ENCODE measurements at places on chromosomes 5 and 9.

DNA sequence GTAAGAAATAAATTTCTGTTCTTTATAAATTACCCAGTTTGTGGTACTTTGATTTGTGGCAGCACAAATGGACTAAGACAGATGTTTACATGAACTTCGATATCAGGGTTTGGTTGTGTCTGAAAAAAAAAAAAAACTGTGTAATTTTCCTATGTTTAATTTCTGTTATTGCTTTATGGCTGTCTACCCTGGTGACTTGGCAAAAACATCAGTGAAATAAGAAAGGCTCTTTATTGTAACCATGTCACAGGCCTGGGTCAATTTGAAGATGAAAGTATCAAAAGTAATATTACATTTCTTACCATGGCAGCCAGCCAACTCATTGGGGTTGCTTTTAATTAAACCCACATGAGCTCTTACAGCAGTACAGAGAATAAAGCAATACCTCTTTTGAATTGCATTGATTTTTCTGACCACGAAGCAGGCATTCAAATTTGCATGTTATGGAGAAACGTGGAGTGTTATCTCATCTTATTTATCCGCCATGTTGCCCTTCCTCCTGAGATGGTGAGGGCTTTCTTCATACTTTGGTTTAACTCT lies 20.6 kb upstream of the SV2C start:
- no peak for DNase-seq

DNA sequence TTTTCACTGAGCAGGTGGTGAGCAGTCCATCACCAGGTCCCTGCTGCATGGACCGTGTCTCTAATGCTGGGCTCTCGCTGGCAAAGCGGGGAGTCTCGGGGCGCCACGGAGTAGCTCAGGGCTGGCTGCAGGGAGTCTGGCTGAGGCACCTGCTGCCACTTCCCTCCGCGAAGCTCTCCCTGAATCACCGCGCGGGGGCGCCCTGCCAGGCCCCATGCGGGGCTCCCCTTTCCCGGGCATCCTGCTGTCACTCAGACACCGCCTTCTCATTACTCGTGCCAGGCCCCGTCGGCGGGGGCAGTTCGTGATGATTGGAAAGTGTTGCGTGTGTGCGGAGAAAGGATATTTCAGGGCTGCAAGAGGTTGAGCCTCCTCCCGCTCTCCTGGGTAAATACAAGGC lies 335.8 kb downstream of the IRX2 start:
- DNase-seq = peak; percentile 7

- no peak for DNase-seq
Measured at GRCh38 chr9:109517901-109518377, 19.8 kb upstream of the PTPN3 start.

GRCh38 chr5:89929173-89929572 lies 480.4 kb downstream of the CETN3 start:
- no peak for DNase-seq

DNA sequence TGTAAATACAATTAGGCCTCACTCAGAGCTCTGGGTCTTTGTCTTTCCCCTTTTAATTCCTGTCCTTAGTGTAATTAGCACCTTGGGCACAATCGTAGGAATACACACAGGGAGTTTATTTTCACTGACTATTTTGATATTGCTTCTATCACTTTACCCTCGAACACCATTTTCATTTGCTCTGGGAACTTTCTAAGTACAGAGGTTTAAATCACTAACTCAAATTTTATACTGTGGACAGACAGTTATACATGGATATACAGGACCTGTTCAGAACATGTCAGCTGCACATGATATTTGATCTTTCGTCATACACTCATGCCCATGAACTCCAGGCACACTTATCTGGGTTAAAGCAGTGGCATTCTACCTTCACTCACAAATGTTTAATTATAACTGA lies 217.8 kb upstream of the TMEM161B start:
- DNase-seq = no peak

DNA sequence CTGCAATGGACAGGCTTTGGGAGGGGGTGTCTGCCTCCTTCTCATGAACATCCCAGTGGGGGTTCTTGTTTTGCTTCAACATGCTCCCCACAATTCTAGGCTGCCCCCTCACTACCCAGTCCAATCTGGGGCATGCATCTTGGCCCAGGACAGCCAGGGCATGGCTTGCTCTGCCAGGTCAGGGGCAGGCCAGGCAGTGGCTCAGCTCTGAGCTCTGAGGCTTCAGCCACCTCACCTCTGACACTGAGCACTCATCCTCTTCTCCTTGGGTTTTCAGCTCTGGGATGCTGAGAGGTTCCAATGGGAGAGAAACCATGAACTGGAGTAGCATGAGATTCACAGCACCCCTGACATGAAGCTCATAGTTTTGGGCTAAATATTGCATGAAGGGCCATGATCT lies 11.8 kb downstream of the SLC25A48 start:
- DNase-seq = no peak

GRCh38 chr5:65674749-65675148 lies 47.2 kb downstream of the SGTB start:
- DNase-seq = no peak

GRCh38 chr5:78586251-78586650 lies 62.3 kb downstream of the LHFPL2 start:
- peak; percentile 90 for DNase-seq

DNA sequence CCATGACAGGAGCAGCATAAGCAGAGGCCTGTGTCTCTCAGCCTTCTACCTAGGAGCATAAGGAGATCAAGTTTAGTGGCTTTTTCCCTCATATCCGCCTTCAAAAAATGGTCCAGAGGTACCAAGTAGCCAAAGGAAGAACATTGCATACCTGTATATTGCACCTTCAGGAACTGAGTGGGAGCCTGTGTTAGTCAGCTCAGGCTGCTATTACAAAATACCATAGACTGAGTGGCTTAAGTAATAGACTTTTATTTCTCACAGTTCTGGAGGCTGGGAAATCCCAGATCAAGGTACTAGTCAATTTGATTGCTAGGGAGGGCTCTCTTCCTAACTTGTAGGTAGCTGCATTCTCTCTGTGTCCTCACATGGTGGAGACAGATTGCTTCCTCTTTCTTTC lies 597.4 kb upstream of the PTGER4 start:
- DNase-seq = no peak

DNA sequence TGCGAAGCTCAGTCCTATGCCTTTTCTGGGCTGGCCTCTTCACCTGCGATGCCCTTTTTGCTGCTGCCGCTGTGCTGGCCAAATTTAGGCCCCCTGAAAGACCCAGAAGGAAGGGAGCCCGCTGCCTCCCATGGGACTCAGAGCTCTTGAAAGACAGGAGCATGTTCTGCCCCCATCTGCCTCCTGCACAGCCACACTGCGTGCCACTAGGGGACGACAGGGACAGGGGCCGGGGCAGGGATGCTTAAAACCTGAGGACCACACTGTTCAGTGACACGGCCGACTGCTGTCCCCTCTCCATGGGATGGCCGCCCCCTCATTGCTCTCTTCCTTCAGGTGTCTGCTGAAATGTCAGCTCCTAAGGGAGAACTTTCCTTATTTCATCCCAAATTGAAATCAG lies 132.4 kb downstream of the ADAMTS2 start:
- DNase-seq = peak; percentile 34

DNA sequence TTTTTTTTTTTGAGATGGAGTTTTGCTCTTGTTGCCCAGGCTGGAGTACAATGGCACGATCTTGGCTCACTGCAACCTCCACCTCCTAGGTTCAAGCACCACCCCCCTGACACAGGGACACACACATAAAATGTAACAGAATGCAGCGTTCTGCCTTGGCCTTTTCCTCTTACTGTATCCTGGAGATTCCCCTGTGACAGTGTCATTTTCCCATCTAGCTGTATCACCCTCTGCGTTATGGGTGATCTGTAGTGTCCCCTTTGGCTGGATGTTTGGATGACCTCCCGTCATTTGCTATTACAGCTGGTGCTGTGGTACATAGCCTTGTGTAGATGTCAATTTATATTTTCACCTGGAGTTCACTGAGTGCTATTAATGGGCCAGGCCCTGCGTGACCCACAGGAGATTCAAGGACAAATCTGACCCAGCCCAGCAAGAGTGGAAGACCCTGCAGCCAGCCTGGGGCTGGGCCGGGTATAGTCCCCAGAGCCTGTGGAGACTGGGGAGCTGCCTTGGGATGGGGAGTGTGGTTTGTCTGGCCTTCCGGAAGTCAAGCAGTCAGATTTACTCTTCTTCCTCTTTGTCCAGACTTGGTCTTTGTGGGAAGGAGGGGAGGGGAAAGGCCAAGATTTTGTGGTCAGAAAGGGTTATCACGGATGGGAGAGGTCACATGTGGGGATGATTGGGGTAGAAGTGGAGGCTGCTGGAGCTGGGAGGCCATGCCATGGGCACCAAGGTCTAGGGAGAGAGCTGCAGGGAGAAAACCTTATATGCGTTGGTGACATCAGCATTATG lies 43.6 kb downstream of the ERGIC1 start:
- peak; percentile 27 for DNase-seq

DNA sequence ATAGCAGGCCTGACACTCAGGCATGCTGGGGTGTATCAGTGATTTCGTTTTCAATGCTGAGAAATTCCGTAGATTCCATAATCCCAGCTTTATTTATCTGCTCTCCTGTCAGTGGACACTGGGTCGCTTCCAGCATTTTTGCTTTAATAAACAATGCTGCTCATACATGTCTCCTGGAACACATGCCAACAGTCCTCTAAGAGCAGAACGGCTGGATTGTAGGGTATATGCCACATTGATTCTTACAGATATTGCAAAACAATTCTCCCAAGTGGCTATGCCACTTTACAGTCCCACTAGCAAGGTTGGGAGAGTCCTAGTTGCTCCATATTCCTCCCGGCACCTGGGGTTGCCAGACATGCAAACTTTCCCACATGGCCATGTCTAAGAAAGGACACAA lies 81.9 kb downstream of the RAPGEF1 start:
- peak; percentile 18 for DNase-seq

GRCh38 chr9:87587356-87587745 lies 89.7 kb downstream of the DAPK1 start:
- no peak for DNase-seq

- DNase-seq = peak; percentile 81
Measured at GRCh38 chr5:372556-372995, 51.1 kb downstream of the AHRR start.

- no peak for DNase-seq
Measured at GRCh38 chr5:140292212-140293036, 10.5 kb downstream of the PFDN1 start.

DNA sequence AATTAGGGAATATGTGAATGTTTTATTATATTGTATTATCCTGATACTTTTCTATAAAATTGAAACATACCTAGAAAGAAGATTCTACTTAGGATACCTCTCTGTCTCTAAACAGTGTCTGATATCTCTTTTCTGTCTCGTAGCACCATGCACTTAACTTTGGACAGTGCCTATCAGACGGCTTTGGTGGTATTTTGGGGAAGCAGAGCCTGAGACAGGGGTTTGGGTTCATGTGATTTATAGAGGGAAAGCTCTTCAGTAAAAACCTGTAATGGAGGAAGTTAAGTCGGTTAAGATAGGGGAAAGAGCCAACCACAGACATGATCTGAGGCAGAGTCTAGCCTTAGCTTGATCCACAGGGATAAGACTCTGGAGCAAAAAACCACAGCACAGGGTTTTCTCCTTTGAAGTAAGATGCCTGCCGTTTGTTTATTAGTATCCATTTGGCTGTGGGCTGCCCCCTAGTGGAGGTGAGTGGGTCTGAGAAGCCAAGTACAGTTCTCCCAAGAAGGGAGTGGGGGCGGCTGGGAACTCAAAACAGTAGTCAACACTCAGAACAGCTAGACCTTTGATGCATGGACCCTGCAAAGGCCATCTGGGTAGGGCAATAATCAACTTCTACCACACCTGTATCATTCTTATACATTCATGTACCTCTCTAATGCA lies 141.2 kb upstream of the ASTN2 start:
- peak; percentile 60 for DNase-seq

GRCh38 chr9:14671377-14671776 lies 21.9 kb downstream of the ZDHHC21 start:
- no peak for DNase-seq

DNA sequence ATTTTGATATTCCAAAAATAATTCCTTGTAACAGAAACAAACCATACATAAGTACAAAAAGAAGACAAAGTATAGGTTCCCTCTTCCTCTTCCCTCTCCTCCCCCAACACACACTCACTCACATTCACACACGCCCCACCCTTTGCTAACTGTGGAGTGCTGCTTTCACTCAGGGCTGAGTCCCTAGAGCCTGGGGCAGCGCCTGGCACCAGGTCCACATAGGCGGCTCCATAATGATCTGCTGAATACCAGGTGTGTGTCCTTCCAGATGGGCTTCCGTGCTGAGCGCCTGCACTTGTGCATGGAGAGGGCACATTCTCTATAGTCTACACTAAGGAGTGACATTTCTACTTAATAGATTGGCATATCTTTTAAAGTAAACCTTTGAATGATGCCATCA lies 3.7 kb downstream of the SEMA4D start:
- DNase-seq = no peak

DNA sequence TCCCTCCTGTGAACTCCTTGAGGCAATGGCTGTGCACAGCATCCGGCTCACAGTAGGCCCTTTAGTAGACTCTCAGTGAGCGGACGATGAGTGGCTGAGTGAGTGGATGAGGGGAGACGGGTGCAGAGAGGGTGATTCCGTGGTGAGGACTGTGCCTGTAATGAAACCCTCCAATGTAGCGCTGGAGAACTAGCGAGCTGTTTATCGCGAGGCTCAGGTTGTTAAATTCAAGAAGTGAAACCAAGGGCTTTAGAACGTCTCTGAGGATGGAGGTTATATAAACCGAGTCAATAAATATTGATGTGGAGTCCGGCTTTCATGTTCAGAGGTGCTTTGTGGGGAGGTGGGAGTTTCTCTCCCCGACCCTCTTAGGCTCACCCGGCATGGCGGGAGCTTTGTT lies 53.2 kb downstream of the NSG2 start:
- DNase-seq = no peak

- DNase-seq = peak; percentile 97
Measured at GRCh38 chr5:160467555-160468362, 46.1 kb downstream of the PTTG1 start.

DNA sequence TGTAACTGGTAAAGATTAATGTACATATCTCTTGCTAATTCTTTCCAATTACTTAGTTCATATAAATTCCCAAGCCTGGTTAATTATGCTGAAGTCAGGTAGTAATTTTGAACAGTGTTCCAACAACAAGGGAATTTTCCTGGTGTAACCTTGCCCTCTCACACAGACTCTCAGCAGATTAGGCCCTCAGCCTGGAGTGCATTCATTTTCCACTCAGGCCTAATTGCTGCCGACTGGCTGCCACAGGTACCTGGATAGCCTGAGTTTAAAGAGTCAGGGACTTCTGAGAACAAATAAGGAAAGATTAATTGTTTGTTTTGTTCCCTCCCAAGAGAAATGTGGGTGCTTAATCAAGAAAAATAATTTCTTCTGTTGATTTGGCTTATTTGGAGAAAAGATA lies 71.4 kb downstream of the PPIC start:
- DNase-seq = no peak

All from NB4 (cell line).